Fibroblast of skin of left quadriceps (primary cell): ENCODE measurements at places on chromosomes 2 and 18.

DNA sequence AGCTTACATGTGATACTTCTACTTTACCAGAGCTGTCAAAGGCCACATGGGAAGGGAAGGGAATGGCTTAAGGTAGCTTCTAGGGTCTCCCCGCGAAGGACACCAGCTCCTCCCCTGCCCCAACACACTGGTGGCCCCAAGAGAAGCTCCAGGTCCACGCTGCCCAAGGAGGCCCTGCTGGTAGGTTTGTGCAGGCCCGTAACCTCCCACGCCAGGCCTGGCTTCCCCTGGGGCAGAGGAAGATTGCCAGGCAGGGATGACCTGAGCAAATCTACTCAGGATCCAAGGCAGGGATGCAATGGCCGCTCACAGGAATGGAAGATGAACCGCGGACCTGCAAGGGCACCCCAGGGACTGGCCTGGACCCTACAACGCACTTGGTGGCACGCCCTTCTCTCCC lies 205.1 kb downstream of the MGAT5 start:
- no peak for DNase-seq

DNA sequence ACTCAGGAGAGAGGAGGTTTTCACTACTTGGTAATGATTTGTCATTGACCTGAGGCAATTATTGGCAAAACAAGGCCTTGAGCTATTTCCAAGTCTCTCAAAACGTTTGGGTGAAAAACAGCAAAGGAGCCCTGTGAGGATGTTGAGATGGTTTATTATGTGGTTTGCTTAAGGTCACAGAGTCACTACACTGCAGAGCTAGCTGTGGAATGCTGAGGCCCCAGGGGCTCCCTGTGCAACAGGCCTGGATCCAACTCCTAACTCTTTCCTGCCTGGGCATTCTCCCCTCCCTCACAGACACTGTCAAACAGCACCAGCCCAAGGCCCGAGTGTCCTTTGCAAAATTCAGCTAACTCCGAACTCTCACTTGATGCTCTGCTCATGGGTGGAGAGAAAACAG lies 754.6 kb upstream of the SOX11 start:
- DNase-seq = no peak

- DNase-seq = no peak
Measured at GRCh38 chr2:211070547-211070946, 514.1 kb downstream of the CPS1 start.

DNA sequence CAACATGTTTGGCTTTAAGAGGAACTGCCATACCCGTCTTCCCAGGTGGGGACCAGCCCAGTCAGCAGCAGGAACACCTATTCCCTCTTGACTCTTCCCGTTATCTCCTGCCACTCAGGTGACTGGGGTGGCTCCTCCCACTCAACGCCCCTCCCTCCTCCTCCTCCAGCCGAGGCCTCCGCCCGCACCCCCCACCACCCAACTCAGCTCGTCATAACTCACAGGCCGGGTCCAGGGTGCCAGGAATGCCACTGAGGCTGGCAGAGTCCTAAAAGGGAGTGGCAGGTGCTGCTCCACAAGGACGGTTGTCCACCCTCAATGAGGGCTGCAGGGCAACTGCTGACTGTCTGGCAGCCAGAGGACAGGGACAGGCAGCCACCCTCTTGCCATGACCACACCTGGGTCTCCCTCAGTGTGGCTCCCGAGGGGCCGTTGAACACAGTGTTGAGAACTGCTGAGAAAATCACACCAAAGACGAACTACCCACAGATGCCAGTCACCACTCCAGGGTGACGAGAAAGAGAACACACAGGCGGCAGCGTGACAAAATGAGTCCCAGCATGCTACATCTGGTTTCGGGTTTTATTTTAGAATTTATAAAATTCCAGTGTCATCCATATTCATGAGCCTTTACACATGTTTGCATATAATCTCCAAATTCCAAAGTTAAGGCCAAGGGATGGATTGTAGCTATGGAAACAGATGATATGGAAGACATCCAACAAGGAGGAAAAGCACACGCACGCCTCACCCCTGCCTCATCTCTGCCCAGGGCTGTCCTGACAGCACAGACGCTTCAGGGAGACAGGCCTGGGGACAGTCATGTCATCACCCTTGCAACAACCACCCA lies 38.5 kb downstream of the ANO7 start:
- no peak for DNase-seq

GRCh38 chr2:113888641-113889470 lies 1.0 kb upstream of the ACTR3 start:
- no peak for DNase-seq
